ENCODE measurements at places on chromosomes 4 and X. TPM values are rescaled to one million over a fixed set of nuclear protein-coding genes. Genes with fewer than 3 reads are reported as not detected.

DNA sequence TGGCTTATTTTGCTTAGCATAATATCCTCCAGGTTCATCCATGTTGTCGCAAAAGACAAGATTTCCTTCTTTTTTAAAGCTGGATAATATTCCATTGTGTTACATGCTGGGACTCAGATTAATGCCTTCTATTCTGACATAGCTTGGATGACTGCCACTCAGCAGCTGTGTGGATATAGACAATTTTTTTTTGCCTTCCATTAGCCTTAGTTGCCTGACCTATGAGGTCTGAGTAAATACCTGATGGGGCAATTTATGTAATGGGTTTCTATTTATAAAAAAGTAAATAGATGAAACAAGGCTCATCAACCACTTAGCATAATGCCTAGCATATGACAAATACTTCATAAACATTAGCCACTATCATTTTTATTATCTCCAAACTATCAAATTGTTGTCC is 515.4 kb downstream of the ZNF674 start:
- no peak for DNase-seq

DNA sequence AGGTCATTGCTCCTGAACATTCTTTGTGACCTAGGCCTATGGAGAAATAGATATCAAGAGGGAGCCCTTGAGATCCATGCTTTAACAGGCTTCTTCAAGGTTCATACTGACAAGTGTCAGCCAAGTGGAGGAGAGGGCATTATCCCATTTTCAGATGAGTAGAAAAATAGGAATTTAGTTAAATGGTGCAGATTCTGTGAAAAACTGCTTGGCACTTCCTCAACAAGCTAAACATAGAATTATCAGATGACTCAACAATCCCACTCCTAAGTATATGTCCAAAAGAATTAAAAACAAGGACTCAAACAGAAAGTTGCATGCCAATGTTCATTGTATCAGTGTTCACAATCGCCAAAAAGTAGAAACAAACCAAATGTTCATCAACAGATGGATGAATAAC is 43.8 kb upstream of the KCNIP4 start:
- no peak for DNase-seq

- no peak for DNase-seq
Observed at GRCh38 chrX:21702725-21703124, 44.6 kb upstream of the KLHL34 start.

DNA sequence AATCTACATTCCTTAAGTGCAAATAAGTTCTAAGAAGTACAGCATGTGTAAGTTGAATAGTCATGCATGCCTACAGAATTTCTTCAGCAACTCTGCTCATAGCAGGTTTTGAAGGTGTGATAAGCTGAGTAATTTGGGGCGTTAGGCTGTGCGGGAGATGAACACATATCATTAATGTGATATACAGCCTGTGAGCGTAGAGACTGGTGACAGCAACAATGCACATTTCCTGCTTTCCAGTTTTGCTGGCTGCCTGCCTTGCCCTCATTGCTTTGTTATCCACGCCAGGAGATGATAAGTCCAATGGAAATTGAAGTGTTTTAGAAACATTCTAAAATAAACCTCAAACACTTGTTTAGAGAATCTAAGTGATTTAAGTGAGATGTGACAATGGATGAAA is 1709.4 kb downstream of the ARAP2 start:
- DNase-seq, result no peak

- no peak for DNase-seq
Observed at GRCh38 chr4:37960679-37961450, 667 bp downstream of the PTTG2 start.

ERAS gene
- not detected for total RNA-seq

DOCK11 gene
- total RNA-seq, result 43.2 TPM

RAB33A gene
- 12.7 TPM for total RNA-seq
